ENCODE measurements at places on chromosomes 12 and 14.

- DNase-seq: no peak
These were observed 145.6 kb upstream of the NCOR2 start for GRCh38 chr12:124713041-124713435.

- no peak for DNase-seq
These were observed 4.8 kb upstream of the AMN start for GRCh38 chr14:102917469-102918211.

GRCh38 chr14:67331368-67332125 is 28.1 kb downstream of the ATP6V1D start:
- no peak for DNase-seq

- DNase-seq: no peak
These were observed 682 bp downstream of the CREBL2 start for GRCh38 chr12:12612358-12612757.

DNA sequence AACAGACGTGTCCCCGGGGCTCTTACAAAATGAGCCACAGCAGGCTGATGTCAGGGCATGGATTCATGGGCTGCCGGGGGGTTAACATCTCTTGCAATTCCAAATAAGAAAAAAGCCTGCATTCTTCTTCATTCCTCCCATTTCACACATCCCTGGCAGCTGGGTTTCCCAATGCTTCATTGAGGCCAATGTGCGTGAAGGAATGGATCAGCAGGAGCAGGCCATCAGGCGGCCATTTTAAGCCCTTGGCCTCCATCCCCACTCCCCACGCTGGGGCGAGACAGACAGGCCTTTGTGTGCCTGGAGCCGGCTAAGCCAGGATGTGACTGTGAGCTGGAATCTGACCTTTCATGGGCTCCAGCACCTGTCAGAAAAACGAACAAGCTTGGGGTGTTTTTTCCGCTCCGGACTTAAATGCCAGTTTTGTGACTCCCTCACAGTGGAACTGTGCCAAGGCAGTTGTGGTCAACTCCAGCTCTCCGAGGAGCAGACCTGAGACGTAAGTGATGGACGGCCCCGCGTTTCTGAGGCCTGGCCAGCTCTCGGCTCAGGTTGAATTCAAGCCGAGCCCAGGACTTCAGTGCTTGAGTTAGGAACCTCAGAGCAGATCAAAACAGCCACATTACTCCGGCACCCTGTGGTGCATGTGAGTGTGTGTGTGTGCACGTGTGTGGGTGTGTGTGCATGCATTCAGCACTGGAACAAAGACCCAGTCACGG is 133.1 kb downstream of the TMEM30B start:
- no peak for DNase-seq

Data from AG09319 (cell line).